ENCODE measurements at places on chromosomes 12 and 14.
A peak's percentile ranks its signal among the peaks of the same experiment; 100 is the strongest.

GRCh38 chr14:37594971-37595808 is at the start of the genes FOXA1 and TTC6:
TSS of gene FOXA1 (minus strand) at chr14:37595249. CDS start at chr14:37594972, 277 bp downstream.
TSS of gene TTC6 (plus strand) at chr14:37595629. CDS start at chr14:37622065, 26,436 bp downstream.
- no peak for DNase-seq

DNA sequence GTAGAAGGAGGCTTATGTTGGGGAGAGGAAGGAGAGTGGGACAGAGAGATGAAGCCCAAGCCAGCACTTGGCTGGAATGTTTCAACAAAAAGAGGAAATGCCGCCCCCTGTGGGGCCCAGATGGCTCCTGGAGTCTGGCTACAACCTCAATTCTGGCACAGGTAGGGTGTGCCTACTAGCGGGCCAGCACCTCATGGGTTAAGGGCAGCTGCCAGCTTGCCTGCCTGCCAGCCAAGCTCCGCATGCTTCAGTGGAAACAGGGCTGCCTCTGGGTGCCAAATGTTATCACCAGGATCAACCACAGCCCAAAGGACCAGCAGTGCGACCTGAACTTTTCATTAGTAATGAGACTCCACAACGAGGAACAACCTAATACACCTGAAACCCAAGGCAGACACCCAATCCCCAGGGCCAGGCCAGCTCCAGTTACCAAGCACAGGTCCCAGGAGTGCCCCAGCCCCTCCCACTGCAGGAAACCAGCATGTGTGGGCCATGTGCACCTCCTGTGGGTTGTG is 11.3 kb downstream of the RAB15 start:
- DNase-seq: peak; percentile 30

DNA sequence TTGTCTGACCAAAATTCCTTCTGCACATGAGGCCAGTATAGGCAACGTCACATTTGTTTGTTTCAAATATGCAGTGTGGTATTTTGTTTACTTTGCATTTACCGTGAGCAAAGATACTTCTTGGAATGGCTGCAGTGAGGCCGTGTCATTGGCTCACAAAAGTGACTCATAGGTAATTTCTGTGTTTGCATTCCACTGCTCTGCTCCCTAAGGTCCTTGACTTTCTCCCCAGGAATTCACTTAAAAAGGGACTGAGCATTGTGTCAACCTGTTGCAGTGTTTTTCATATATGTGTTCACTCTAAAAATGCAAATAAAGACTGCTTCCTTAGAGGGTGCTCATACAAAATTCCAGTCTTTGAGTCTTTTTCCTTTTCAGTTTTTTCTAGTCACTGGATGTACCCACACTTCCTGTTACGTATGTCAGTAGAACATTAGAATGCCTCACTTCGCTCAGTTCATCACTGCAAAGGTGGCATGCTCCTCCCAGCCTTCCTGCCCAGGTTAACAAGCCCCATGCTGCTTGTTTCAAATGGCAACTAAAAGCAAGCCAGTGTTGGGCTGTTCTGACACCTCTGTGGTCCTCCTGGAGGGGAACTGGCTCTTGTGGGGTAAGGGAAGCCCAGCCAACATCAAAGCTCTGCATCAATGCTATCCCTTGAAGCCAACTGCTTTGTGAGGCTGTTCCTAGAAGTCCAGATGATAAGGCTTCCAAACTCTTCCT is 9.1 kb downstream of the C12orf76 start:
- DNase-seq: no peak

- no peak for DNase-seq
Measured at GRCh38 chr12:3077572-3078081, 448 bp downstream of the TSPAN9 start.

- no peak for DNase-seq
Measured at GRCh38 chr12:99910342-99910741, 74.4 kb downstream of the ANKS1B start.

- no peak for DNase-seq
Measured at GRCh38 chr12:27260746-27261145, 16.7 kb downstream of the STK38L start.

DNA sequence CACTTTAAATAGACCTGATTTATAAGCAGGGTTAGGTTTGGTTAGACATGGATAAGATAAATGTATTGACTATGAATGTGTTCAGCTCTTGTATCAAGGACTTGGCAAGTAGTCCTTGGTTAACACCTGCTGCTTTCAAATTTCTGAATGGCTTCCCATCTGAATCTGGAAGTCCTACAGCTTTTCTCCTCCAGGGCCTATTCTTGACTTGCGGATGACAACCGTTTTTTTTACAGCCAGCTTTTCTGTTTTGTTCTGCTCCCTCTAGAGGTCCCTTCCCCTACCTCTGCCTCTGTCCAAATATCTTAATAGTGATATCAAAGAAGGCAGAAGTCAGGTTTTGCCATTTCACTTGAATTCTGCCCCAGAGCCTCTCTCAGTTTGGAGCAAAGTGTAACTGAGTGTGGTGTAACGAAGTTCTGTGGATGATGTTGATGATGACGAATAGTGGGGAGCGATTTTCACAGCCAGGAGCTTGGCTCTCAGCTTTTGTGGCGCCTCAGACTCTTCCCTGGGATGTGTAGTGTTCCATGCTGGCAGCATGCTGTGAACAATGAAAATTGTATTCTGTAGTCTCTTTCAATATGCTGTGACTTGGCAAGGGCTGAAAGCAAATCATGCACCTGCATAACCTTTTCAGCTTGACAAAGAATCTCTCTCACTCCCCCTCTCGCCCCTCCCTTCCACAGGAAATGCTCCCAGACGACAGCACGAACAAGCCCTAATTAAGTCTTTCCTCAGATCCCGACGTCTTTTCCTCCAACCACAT is 5.0 kb upstream of the SLC4A8 start:
- no peak for DNase-seq

GRCh38 chr12:122161682-122162081 is 12.3 kb downstream of the IL31 start:
- DNase-seq: no peak

DNA sequence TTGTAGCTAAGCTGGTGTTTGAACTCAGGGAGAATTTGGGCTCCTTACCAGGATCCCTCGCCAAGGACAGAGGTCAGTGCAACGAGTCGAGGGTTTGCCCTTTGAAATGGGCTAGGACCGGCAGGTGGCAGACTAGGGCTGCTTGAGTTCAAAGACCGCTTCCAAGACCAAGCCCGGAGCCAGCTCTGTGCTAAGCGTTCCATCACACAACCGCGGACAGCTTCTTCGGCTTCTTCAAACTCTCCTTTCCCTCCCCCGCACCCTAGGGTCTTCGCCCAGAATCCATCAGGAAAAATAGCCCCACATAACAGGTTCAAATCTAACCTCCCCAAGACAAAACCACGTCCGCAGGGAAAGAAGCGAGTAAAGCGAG is 705 bp upstream of the FLVCR2 start:
- DNase-seq: peak; percentile 91

- no peak for DNase-seq
Measured at GRCh38 chr14:81068176-81068782, 112.9 kb downstream of the TSHR start.

DNA sequence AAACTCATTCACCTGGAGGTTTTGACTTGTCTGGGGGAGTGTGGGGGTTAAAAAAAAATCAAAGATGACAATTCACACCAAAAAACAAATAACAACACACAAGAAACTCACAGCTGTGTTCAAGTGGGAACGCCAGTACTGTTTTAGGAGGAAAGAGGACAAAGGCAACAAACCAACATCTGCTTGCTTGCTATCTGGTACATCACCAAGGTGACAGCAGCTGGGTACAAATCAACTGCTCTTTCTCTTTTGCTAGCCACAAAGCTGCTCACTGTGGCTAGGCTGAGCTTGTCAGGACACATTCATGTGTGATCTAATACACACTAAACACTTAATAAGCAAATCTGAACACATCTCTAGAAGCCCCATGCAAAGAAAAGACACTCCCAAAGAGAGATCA is 128.0 kb upstream of the RAP1B start:
- peak; percentile 47 for DNase-seq

GRCh38 chr14:87271331-87271730 is 721.7 kb downstream of the GALC start:
- DNase-seq: no peak

DNA sequence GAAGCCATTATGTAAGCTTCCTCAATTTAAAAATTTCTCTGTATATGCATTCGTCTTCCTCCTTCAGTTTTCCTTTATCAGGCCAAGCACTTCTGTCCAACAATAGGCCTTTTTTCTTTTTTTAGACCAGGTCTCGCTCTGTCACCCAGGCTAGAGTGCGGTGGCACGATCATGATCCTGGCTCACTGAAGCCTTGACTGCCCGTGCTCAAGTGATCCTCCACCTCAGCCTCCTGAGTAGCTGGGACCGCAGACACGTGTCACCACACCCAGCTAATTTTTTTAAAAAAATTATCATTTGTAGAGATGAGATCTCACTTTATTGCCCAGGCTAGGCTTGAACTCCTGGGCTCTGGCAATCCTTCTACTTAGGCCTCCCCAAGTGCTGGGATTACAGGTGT is 25.8 kb downstream of the TAOK3 start:
- no peak for DNase-seq

- no peak for DNase-seq
Measured at GRCh38 chr12:25981597-25981996, 23.1 kb downstream of the RASSF8 start.

GRCh38 chr12:93520454-93520853 is 52.0 kb upstream of the SOCS2 start:
- DNase-seq: peak; percentile 46

DNA sequence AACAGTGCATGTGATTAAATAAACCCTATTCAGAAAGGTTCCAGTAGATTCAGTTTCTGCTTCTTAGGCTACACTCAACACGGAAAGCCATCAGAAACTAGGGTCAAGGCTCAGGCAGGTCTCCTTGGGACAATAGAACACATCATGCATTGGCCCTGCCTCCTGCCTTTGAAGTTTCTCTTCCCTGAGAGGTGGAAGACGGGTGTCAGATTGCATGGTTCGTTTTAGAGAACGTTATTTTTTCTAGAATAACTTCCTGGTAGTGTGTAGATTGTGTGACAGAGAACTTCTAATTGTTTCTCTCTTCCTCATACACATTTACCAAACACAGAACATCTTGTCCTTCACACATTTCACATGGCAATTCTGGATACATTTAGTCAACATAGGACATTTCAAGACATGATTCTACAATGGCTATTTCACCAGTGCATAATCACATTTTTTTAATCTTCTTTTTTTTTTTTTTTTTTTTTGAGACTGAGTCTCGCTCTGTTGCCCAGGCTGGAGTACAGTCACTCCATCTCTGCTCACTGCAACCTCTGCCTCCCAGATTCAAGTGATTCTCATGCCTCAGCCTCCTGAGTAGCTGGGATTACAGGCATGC is 106.6 kb upstream of the AMN1 start:
- DNase-seq: no peak

GRCh38 chr12:38282886-38283285 is 33.7 kb upstream of the ALG10B start:
- no peak for DNase-seq

DNA sequence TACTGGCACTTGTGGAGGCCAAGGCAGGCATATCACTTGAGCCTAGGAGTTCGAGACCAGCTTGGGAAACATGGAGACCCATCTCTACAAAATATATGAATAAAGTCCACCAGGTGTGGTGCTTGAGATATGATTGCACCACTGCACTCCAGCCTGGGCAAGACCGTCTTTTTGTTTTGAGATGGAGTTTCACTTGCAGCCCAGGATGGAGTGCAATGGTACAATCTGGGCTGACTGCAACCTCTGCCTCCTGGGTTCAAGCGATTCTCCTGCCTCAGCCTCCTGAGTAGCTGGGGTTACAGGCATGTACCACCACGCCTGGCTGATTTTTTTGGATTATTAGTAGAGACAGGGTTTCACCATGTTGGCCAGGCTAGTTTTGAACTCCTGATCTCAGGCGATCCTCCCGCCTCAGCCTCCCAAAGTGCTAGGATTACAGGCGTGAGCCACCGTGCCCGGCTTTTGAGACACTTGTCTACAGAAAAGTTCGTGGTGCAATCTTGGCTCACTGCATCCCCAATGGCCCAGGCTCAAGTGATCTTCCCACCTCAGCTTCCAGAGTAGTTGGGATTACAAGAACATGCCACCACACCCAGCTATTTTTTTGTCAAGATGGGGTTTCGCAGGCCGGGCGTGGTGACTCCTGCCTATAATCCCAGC is 16.3 kb upstream of the ATP5F1B start:
- DNase-seq: no peak

- no peak for DNase-seq
Measured at GRCh38 chr12:123033392-123034021, 53.0 kb downstream of the ARL6IP4 start.

GRCh38 chr14:37972941-37973887 is 234.5 kb upstream of the SSTR1 start:
- no peak for DNase-seq

GRCh38 chr12:128594521-128594920 is 229.2 kb downstream of the SLC15A4 start:
- peak; percentile 70 for DNase-seq

- no peak for DNase-seq
Measured at GRCh38 chr14:59848671-59849070, 21.9 kb downstream of the RTN1 start.

GRCh38 chr14:100784523-100785337 is 41.2 kb upstream of the MEG3 start:
- DNase-seq: no peak

DNA sequence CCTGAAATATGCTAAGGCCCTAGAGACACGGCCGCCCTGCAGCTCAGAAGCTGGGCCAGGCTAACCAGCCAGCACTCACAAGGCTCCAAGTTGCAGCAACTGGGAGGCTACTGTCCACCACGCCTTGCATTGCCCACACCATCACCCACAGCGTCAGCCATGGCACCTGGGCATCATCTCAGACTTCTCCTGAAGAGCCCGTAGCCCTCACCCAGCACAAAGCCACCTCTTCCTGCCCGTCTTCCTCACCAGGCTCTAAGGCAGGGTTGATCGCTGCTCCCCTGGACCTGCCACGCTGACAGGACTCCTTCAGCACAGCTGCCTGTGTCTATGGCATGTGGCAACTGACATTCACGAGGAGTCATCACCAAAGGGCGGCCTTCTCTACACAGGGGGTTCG is 38.1 kb downstream of the CDC42BPB start:
- DNase-seq: no peak

GRCh38 chr12:43762596-43762995 is 3.8 kb downstream of the IRAK4 start:
- no peak for DNase-seq

DNA sequence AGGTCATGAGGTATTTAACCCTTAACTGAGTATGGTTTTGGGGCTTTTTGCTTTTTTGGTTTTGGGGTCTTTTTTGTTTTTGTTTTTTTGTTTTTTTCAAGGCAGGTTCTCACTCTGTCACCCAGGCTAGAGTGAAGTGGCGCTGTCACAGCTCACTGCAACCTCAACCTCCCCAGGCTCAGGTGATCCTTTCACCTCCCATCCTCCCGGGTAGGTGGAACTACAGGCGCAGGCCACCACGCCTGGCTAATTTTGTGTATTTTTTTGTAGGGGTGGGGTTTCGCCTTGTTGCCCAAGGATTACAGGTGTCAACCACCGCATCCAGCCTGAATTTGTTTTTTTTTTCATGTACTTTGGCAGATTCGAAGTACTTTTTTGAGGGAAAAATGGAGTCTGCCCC is 19.9 kb downstream of the RAP1B start:
- DNase-seq: no peak
